Stomach (tissue), 19 donors: ENCODE measurements at places on chromosomes 3 and 15. TPM values are rescaled to one million over a fixed set of nuclear protein-coding genes. Genes with fewer than 3 reads are reported as not detected.

DNA sequence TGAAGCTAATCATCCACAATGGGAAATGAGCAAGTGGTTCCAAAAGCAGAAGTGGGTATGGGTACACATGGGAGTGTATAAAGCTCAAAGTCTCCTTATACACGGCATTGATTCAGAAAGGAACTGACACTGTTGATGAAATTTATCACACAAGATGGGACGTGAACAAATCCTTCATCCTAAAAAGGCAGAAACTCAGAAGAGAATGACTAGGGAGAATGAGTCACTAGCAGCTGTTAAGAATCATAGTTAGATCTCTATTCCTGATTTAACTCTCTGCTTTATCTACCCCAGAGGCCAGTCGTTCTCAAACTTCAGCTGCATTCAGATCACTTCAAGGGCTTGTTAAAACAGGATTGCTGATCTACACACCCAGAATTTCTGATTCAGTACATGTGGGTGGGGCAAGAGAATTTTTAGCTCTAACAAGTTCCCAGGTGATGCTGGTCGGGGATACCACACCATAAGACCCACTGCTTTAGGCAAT, 97.7 kb upstream of the PHLDB2 start:
- peaks cover 4% of the 10 kb centered on the region for H3K4me1 ChIP-seq
- DNase-seq, result peak; percentile 36
- H3K4me3 ChIP-seq, result no peak overlapping the region
- no peaks in the 10 kb centered on the region for H3K27me3 ChIP-seq

DNA sequence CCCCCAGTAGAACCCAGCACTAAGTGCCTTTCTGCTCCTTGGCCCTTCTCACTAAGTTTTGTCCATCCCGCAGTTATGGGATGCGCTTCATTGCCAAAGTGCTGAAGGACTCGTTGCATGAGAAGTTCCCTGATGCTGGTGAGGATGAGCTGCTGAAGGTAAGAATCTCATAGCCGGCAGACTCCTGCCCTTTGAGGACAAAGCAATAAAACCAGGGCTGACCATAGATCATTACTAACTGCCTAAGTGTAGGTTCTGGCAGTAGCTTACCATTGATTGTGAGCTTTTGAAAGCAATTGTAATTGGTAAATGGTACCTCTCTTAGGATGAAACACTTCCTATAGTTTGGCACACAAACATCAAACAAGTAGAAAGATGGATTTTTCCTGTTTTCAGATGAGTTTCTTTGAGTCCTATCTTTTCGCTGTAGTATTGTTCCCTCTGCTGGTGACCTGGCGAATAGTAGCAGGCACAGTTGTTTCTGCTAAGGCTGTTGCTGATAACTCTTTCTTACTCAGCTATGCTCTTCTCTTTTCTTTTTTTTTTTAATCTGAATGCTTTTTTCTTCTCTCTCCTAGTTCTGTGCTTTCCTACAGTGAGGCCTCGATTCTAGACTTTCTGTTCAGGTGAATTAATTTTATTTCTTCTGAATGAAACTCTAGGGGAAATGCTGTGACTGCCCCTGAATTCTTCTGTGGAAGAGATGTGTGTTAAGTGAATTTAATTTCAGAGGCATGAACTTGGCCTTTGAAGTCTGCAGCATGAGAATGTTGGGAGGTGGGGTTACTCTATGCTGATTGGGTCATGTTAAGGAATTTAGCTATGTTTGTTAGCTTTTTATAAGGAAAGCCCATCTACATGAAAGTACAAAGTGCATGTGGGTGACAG, 47.4 kb upstream of the CRTC3 start:
- H3K36me3 ChIP-seq, result peaks cover 65% of the 10 kb centered on the region
- H3K27me3 ChIP-seq, result no peaks in the 10 kb centered on the region

- DNase-seq, result no peak
- peaks cover 40% of the 10 kb centered on the region for H3K4me1 ChIP-seq
- H3K4me3 ChIP-seq, result no peak overlapping the region
- H3K27ac ChIP-seq, result no peak overlapping the region
Measured at GRCh38 chr3:9415485-9416138, 18.2 kb downstream of the SETD5 start.

DNA sequence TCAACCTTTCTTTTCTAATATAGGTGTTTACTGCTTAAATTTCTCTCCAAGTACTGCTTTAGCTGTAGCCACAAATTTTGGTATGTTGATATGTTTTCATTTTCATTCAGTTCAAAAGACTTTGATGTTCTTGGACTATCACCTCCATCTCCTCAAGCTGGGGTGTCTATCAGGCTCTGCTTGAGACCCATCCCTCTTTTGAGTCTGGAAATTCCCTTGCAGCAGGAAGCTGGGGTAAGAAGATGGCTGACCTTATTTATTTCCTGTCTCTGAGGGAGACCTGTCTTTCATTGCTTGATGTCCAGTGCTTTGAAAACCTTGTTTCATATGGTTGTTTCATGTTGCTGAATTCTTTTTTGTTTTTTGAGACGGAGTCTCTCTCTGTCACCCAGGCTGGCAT, 60.5 kb upstream of the ADPGK start:
- H3K36me3 ChIP-seq, result no peaks in the 10 kb centered on the region
- no peak overlapping the region for H3K27ac ChIP-seq
- H3K27me3 ChIP-seq, result peaks cover 10% of the 10 kb centered on the region
- H3K4me1 ChIP-seq, result no peaks in the 10 kb centered on the region
- no peak for DNase-seq

DNA sequence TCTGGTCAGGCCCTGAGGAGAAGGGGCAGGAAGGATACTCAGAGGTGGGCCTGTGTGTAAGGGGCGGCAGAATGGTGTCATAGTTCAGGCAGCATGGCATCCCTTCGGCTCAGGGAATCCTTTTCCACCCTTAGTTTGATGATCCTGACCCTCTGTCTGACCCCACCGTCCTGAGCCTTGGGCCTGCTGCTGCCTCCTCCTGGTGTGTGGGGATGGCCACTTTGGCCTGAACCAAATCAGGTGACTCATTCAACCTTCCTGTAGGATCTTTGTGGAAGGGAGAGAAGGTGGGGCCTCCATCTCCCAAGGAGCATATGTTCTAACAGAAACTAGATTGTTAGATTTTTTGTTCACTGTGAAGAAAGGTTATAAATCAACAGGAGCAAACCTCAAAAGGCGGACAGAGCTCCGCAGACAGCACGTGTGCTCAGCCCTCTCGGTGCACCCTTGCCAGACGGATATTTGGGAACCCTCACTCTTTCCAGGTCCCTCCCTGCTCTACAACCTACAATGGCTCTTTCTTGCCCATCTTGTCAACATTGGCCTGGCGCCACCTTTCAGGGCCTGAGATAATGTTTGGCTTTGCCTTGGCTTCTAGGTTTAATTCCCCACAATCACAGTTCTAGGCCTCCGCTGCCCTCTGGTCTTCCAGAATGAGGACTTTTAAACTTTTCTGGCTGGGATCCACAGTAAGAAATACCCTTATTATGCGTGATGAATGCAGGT, 21.7 kb downstream of the THSD4 start:
- H3K27me3 ChIP-seq, result no peaks in the 10 kb centered on the region
- H3K4me1 ChIP-seq, result peaks cover 5% of the 10 kb centered on the region
- no peak overlapping the region for H3K27ac ChIP-seq
- DNase-seq, result peak; percentile 83
- H3K4me3 ChIP-seq, result no peak overlapping the region

GRCh38 chr15:56786966-56787365, 53.7 kb upstream of the ZNF280D start:
- H3K36me3 ChIP-seq, result no peaks in the 10 kb centered on the region
- DNase-seq, result no peak
- no peak overlapping the region for H3K27ac ChIP-seq
- no peak overlapping the region for H3K4me3 ChIP-seq

- H3K36me3 ChIP-seq, result no peaks in the 10 kb centered on the region
- no peak for DNase-seq
- no peak overlapping the region for H3K27ac ChIP-seq
- H3K4me1 ChIP-seq, result no peaks in the 10 kb centered on the region
Measured at GRCh38 chr3:87006844-87007439, 16.0 kb upstream of the VGLL3 start.

The EXD1 gene
- total RNA-seq, result not detected

GRCh38 chr3:58163234-58163633, 47.5 kb downstream of the DNASE1L3 start:
- H3K36me3 ChIP-seq, result peaks cover 92% of the 10 kb centered on the region
- peaks cover 51% of the 10 kb centered on the region for H3K4me1 ChIP-seq
- DNase-seq, result no peak
- no peak overlapping the region for H3K4me3 ChIP-seq
- no peaks in the 10 kb centered on the region for H3K27me3 ChIP-seq
